MG63 (cell line): ENCODE measurements at places on chromosomes 6 and 20. TPM values are rescaled to one million over a fixed set of nuclear protein-coding genes. Genes with fewer than 3 reads are reported as not detected.

Gene GINS1
- total RNA-seq: 10.9 and 12.7 TPM in 2 replicates

Gene OLIG3
- not detected in 2 replicates for total RNA-seq

Gene TFAP2C
- total RNA-seq: 1.6 and 2.6 TPM in 2 replicates

Gene TRIM10
- total RNA-seq: not detected in 2 replicates
